Kidney (tissue), 22 donors: ENCODE measurements at places on chromosomes 3 and 15. TPM values are rescaled to one million over a fixed set of nuclear protein-coding genes. Genes with fewer than 3 reads are reported as not detected.
A peak's percentile ranks its signal among the peaks of the same experiment; 100 is the strongest.

DNA sequence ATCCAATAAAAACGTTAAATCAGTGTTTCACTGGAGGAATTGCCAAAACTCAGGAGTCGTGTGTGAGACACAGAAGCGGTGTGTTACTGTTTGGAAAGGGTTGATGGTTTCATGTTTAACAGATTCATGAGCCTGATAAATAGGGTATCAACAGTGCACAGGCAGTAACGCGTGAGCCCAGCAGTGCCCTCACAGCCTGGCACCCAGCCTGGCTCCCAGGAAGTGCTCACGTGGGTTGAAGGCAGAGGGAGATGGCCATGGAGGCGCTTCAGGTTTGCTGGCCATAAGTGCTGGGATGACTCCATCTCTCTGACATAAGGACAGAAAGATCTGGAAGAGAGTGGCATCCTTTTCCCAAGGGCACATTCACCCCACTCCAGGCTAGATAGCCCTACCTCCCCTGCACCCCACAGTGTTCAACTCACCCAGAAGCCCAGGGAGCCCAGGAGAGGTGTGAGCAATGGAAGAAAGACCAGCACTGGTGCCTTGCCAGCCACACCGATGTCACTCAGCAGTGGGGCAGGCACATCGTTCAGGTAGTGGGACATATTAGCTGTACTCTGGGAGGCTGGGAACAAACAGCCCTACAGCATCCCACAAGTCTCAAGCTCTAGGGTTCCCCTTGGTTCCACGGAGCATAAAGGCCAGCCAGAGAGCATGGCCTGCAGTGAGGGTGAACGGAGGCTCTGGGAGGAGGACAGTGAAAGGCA lies 164.3 kb downstream of the LRRK1 start:
- no peak overlapping the region for H3K27ac ChIP-seq
- DNase-seq = no peak
- H3K27me3 ChIP-seq = no peaks in the 10 kb centered on the region
- no peaks in the 10 kb centered on the region for H3K4me1 ChIP-seq

DNA sequence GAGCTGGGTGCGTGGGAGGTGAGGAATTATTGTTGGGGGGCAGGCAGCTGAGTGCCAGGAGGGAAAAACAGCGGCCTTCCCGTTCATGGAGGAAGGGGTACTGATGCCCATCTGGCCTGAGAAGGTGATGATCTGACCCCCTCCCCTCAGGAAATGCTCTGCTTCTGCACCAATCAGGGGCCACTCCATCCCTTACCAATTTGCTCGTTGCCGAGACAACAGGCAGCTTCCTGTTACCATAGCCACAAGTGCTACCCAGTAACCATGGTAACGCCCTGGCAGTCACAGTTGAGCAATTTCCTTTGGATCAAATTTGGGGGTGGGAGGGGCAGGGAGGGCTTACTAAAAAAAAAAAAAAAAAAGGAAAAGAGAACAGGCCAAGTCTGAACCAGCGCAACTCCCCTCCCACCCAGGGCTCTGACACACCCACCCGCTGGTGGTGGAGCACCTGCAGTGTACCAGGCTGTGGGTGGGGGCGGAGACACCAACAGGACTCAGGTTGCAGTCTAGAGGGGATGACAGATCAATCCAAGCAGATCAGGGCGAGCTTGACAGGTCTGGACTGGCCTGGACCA lies 13.7 kb downstream of the CELF6 start:
- no peaks in the 10 kb centered on the region for H3K36me3 ChIP-seq
- H3K4me3 ChIP-seq = no peak overlapping the region
- no peaks in the 10 kb centered on the region for H3K27me3 ChIP-seq
- peak; percentile 41 for DNase-seq
- H3K27ac ChIP-seq = no peak overlapping the region

GRCh38 chr3:174436367-174436766 lies 422.8 kb upstream of the NAALADL2 start:
- no peaks in the 10 kb centered on the region for H3K27me3 ChIP-seq
- H3K4me1 ChIP-seq = no peaks in the 10 kb centered on the region
- H3K27ac ChIP-seq = no peak overlapping the region
- DNase-seq = peak; percentile 33

DNA sequence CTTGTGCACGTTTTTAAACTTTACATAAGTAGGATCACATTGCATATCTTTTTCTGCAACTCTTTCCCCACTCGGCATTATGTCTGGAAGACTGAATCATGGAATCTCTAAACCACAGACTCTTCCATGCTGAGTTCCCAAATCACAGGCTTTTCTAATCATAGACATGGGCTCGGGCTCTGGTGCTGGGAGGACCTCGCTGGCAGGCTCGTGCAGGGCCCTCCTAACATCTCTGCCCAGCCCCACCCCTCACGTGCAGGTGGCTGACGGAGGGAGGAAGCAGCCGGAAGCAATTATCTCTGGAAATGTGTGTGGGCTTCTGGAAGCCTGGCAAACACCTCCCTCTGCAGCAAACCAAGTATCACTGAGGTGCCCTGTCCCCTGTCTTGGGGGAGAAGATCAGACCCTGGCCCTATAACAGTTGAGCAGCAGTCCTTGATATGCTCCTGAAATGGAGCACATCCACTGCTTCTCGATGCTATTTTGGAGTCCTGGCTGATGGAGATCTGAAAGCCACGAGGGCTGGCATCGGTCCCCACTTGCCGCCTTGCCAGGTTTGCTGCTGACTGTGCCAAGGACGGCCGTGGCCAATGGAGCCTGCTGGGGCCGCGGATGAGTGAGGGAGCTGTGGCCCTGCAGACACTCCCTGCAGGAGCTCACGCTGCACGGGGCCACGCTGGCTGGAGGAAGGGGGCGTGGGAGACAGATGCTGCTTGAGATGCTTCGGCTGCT lies 4.4 kb upstream of the IQSEC1 start:
- DNase-seq = no peak
- H3K27me3 ChIP-seq = peaks cover 21% of the 10 kb centered on the region
- H3K4me3 ChIP-seq = no peak overlapping the region
- H3K27ac ChIP-seq = no peak overlapping the region
- H3K4me1 ChIP-seq = no peaks in the 10 kb centered on the region
- H3K36me3 ChIP-seq = no peaks in the 10 kb centered on the region

Gene CPNE4
- total RNA-seq = 0.79 TPM

- H3K36me3 ChIP-seq = no peaks in the 10 kb centered on the region
- H3K4me1 ChIP-seq = peaks cover 5% of the 10 kb centered on the region
- no peak overlapping the region for H3K4me3 ChIP-seq
- H3K27ac ChIP-seq = no peak overlapping the region
- H3K27me3 ChIP-seq = no peaks in the 10 kb centered on the region
- DNase-seq = no peak
Measured at GRCh38 chr3:150367757-150368156, 40.3 kb upstream of the TSC22D2 start.

- H3K27ac ChIP-seq = no peak overlapping the region
- H3K4me1 ChIP-seq = no peaks in the 10 kb centered on the region
- H3K4me3 ChIP-seq = no peak overlapping the region
- no peaks in the 10 kb centered on the region for H3K36me3 ChIP-seq
Measured at GRCh38 chr15:69648775-69649735, 196.4 kb downstream of the RPLP1 start.

Gene FANCD2OS
- not detected for total RNA-seq

- DNase-seq = no peak
- no peak overlapping the region for H3K27ac ChIP-seq
- H3K4me1 ChIP-seq = no peaks in the 10 kb centered on the region
- H3K4me3 ChIP-seq = no peak overlapping the region
Measured at GRCh38 chr3:100535610-100535943, 43.2 kb downstream of the TMEM45A start.

Gene ZCWPW2
- 2.0 TPM for total RNA-seq

- H3K27ac ChIP-seq = no peak overlapping the region
- H3K36me3 ChIP-seq = no peaks in the 10 kb centered on the region
- H3K27me3 ChIP-seq = no peaks in the 10 kb centered on the region
- H3K4me3 ChIP-seq = no peak overlapping the region
- peaks cover 2% of the 10 kb centered on the region for H3K4me1 ChIP-seq
- no peak for DNase-seq
Measured at GRCh38 chr15:48855501-48856440, 22.2 kb upstream of the EID1 start.

DNA sequence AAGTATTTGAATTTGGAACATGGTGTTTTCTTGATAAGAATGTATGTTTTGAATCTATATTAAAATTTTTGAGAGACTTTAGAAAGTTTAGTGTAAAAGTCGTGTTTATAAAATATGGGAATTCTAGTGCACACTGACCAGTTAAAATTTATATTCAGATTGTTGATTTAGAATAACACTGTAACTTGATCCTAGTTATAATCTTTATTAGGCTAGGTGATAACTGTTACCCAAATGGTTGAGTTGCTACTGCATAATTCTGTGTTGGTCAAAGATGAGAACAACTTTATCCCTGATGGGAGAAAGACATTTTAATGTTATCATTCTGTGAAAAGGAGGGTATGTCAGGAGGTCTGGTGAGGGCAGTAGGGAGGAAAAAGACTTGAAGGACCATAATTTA lies 249.3 kb downstream of the UBE2E2 start:
- H3K27me3 ChIP-seq = no peaks in the 10 kb centered on the region
- H3K4me1 ChIP-seq = no peaks in the 10 kb centered on the region
- DNase-seq = no peak
- no peak overlapping the region for H3K27ac ChIP-seq
- no peak overlapping the region for H3K4me3 ChIP-seq

GRCh38 chr3:28234454-28234853 lies 7.0 kb upstream of the CMC1 start:
- H3K36me3 ChIP-seq = no peaks in the 10 kb centered on the region
- H3K4me3 ChIP-seq = no peak overlapping the region
- no peaks in the 10 kb centered on the region for H3K4me1 ChIP-seq
- H3K27ac ChIP-seq = no peak overlapping the region
- no peaks in the 10 kb centered on the region for H3K27me3 ChIP-seq

Gene HRG
- total RNA-seq = 0.35 TPM

Gene CLDN18
- not detected for total RNA-seq

DNA sequence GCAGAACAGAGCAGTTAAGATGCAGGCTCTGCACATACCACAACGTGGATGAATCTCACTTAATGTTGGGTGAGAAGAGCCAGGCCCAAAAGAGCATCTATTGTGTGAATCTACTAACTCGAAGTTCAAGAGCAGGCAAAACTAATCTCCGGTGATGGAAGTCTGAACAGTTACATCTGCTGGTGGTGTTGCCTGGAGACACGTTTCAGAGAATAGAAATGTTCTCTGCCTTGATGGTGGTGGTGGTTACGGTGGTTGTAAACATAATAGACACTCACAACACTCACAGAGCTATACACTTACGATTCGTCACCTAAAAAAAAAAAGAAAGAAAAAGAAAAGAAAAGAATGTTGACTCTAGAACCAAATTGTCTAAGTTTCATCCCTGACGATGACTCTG lies 86.8 kb downstream of the LIPC start:
- no peak overlapping the region for H3K27ac ChIP-seq
- no peaks in the 10 kb centered on the region for H3K36me3 ChIP-seq
- no peak overlapping the region for H3K4me3 ChIP-seq
- H3K4me1 ChIP-seq = peaks cover 8% of the 10 kb centered on the region

- no peaks in the 10 kb centered on the region for H3K36me3 ChIP-seq
- H3K27ac ChIP-seq = no peak overlapping the region
- H3K4me3 ChIP-seq = no peak overlapping the region
- no peaks in the 10 kb centered on the region for H3K27me3 ChIP-seq
Measured at GRCh38 chr15:92870010-92870591, 30.0 kb upstream of the CHD2 start.

DNA sequence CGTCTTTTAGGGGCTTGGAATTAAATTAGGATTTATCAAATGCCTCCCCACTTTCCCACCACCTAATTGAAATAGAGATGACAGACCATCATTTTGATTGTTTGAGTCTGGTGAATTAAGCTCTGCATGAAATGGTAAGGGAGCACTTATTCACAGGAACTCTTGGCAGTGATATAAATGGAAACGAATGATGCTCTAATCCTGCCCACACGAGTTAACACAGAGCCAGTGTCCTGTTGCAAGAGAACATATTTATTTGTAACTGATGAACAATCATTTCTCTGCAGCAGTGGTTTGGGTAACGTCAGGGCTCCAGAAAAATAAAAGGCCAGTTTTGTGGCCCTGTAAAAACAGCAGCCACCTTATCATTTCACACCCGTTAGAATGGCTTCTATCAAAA lies 163.3 kb downstream of the FEZF2 start:
- H3K27ac ChIP-seq = no peak overlapping the region
- DNase-seq = no peak
- H3K4me1 ChIP-seq = no peaks in the 10 kb centered on the region
- H3K36me3 ChIP-seq = no peaks in the 10 kb centered on the region
- no peak overlapping the region for H3K4me3 ChIP-seq
- no peaks in the 10 kb centered on the region for H3K27me3 ChIP-seq

DNA sequence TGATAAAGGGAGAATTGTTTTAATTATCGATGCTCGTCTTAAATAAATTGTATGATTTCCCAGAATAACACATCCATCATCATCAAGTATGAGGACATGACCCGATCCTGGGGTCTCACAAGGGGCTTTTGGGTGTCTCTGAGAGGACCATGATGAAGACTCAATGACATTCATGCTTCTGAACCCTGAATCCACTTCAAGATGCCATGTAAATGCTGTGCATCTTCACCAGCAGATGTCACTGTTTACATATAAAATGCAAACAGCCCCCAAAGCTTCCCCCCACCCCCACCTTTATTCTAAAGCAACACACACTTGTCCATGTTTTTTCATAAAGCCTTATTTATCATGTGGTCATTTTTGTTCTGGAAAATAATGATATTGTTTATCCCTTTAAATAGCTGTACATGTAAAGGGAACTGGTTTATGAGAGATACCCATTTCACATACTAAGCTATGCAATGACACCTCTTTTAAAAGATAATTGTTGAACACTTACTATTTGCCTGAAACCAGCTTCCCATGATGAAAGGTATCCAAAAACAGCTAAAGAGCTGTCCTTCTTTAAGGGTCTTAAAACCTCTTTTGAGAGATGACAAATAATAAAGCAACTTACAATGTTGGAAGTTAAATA lies 69.7 kb upstream of the UBE3A start:
- H3K27me3 ChIP-seq = no peaks in the 10 kb centered on the region
- no peaks in the 10 kb centered on the region for H3K4me1 ChIP-seq
- no peaks in the 10 kb centered on the region for H3K36me3 ChIP-seq

Gene MIX23
- 27.9 TPM for total RNA-seq

DNA sequence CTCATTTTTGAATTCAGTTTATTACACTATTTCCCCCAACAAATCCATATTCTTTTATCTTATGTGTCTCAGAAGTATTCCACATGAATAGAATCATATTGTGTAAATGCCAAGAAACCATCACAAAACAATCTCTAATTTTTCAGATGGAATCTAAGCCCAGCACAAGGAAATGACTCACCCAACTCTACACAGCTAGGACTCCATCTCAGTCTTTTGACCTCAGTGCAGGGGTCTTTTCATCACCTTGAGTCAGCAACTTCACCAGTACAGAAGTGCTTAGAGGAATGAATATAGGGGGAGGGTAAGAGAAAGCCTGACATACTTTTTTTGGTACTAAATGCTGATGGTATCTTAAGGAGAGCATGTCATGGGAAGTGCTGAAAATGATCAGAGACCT lies 169.3 kb upstream of the LRRN1 start:
- no peak for DNase-seq
- no peak overlapping the region for H3K27ac ChIP-seq
- no peaks in the 10 kb centered on the region for H3K4me1 ChIP-seq
- H3K36me3 ChIP-seq = no peaks in the 10 kb centered on the region
- H3K4me3 ChIP-seq = no peak overlapping the region

Gene GLDN
- 4.0 TPM for total RNA-seq

Gene FBXL22
- 4.7 TPM for total RNA-seq

Gene TMA7
- total RNA-seq = 195 TPM

- H3K36me3 ChIP-seq = no peaks in the 10 kb centered on the region
- H3K4me1 ChIP-seq = peaks cover 49% of the 10 kb centered on the region
- no peaks in the 10 kb centered on the region for H3K27me3 ChIP-seq
Measured at GRCh38 chr3:48013288-48013980, 2.8 kb downstream of the MAP4 start.

Gene PLA2G4E
- total RNA-seq = not detected
